NCI-H1930 (cell line): ENCODE measurements at places on chromosomes 12 and 14.

- DNase-seq, result no peak
These were observed 110.2 kb downstream of the PLXNC1 start for GRCh38 chr12:94258593-94258992.

DNA sequence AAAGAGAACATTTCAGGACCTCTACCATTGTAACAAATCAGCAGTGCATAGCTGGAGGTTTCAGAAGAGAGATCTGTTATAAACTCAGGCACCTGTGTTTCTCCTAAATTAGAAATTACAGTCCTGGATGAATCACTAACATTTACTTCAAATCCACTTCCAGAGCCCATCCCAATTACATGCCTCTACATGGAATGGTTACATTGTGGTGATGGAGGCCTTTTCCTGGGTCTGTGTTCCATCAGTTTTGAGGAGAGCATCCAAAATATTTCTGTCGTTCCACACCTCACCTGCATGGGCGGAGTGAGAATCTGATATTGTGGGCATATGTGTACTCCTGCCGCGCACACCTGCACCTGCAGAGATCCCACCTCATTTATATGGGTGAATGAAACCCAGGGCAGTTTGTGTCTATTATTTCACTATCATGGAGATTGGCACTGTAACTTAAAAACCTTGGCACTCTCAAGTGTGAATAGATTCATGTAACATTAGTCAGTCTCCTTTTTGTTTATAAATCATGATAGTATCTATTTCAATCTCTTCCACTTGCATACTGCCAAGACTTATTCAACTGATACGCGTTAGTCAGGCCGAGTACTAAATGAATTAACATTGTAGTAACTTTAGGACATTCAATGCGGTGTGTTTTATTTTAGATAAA lies 215.1 kb upstream of the FAR2 start:
- DNase-seq, result no peak

DNA sequence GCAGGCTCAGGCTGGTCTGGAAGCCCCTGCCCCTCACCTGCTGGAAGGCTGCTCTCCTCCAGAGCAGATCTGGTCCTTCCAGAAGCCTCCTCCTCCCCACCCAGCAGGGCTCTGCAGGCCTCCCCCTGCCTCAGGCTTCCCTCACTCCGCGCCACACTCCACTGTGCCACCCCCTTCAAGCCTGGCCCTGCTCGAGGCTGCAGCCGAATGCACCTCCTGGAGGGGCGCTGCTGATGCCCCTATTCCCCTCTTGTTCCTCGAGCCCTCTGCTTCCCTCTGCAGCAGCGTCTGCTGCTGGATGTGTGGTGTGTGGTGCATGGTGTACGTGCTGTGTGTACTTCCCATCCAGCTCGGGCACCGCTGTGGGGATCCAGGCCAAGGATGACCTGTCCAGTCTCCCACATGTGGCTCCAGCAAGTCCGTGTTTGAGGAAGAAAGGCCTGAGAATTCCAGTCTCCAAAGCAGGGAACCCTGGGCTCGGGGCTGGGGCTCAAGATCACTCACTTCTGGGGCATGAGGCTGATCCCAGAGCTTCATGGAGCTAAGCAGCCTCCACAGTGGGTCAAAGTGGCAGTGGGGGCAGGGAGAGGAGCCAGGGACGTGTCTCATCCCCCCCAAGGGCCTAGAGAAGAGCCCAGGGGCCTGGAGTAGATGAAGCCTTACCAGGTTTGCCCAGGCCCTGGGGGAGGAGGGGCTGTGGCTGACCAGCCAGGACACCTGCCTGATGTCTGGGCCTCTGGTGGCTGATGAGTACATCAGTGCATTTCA lies 136.0 kb upstream of the C14orf180 start:
- no peak for DNase-seq

GRCh38 chr14:52266782-52267181 lies 716 bp upstream of the PTGDR start:
- DNase-seq, result no peak

DNA sequence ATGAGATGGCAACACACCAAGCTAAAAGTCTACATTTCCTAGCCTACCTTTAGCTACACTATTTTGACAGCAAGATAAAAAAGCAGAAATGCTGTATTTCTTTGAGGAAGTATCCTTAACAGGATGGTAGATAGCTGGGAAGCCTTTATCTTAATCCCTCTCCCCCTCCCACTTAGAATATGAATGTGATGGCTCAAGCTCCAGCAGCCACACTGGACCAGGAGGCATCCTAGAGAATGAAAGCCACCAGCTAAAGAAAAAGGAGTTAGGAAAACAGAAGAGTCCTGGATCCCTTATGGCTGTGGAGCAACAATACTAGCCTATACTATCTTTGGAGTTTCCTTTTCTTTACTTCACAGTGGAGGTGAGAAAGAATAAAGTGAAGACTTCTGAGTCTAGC lies 15.1 kb downstream of the NAP1L1 start:
- no peak for DNase-seq

- DNase-seq, result no peak
These were observed 301.7 kb downstream of the GALC start for GRCh38 chr14:87691042-87691881.

DNA sequence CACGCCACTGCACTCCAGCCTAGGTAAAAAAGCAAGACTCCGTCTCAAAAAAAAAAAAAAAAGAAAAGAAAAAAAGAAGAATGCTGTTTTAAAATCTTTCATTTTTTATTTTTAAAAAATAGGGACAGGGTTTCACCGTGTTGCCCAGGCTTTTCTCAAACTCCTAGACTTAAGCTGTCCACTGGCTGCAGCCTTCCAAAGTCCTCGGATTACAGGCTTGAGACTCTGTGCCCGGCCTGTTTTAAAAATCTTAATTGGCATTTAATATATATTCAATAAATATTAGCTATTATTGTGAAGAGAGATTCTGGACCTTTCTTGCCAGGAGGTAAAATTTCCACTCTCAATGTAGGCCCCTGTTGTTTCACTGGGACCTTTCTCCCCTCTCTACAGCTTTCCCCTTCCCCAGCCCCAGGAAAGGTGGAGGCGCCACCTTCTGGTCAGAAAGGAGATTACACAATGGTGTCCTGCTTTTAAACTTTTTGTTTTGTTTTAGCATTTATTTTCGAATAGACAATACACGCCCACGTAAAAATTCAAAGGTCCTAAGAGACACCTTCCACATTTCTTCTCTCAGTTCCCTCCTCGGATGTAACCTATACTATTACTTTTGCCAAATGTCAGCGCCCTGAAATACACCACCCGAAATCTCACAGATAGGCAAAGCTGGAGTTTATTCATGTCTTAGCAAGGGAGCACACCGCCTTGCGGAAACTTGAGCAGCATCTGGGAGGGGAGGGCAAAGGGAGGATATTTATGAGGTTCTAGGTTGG lies 23.8 kb upstream of the PHC1 start:
- DNase-seq, result peak; percentile 8

GRCh38 chr12:79782172-79782900 lies 91.6 kb upstream of the PAWR start:
- no peak for DNase-seq

DNA sequence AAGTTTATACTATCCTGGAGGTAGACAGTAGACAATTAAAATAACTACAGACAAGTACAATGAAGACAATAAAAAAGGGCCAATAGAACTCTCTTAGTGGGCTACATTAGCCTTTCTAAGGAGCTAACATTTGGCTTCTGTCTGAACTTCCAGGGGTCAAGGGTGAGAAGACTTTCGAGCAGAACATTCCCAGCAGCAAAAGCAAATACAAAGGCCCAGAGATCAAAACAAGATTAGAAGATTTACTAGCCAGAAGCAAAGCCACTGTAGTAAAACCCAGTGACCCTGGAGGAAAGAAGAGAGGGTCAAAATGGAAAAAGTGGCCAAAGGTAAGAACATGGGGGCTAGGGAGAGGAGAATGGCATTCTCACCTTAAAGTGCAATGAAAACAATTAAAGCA lies 63.2 kb downstream of the ATP2B1 start:
- no peak for DNase-seq

DNA sequence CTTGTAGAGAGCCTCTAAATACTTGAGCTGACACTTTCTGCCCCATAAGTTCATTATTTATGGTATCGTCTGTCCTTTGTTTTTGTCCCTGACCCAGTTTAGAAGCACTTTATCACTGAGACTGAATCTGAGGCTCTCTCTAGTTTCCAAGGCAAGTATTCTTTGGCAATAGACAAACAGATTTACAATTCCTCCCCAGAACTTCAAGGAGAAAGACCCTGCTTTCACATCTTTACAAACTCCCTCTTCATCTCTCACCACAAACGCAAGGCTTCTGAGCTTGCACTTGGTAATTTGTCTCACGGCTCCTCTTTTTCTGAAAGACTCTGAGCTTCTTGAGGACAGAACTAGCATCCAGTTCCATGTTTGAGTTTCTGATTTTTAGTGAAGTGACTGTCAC lies 49.8 kb upstream of the PARP11 start:
- DNase-seq, result no peak

- DNase-seq, result no peak
These were observed 2.7 kb upstream of the SLCO1A2 start for GRCh38 chr12:21337453-21337852.

DNA sequence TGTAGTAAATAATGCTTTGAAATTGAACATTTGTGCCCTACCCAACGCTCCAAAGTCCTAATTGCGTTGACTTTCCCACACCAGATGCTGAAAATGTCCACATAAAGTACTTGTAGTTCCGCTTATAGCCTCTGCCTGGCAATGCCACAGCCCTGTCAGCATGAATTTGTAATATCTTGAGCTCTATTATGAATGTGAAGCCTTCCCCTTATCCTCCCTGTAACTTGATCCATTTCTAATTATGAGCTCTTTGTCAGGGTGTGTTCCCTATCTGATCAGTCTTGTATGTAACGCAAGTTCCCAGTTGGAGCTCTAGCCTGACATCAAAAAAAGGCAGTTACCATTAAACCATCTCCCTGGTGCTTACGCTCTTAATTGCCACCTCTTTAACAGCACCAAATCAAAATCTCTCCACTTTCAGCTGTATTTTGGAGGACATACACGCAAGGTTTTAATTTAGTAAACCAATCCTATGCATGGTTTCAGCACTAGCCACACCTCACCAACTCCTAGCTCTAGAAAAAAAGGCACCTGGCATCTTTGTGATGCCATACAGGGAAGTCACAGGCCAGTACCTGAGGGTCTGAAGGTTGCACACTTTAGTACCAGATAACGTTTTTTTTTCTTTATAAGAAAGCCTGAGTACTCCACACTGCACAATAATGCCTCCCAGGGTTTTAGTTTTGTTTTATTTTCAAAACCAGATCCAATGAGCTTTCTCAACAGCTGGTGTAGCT lies 69.3 kb downstream of the EEA1 start:
- peak; percentile 46 for DNase-seq
